ENCODE measurements at places on chromosomes 16 and 17.

- no peak for DNase-seq
Measured at GRCh38 chr17:18186627-18186982, 3.0 kb downstream of the ALKBH5 start.

DNA sequence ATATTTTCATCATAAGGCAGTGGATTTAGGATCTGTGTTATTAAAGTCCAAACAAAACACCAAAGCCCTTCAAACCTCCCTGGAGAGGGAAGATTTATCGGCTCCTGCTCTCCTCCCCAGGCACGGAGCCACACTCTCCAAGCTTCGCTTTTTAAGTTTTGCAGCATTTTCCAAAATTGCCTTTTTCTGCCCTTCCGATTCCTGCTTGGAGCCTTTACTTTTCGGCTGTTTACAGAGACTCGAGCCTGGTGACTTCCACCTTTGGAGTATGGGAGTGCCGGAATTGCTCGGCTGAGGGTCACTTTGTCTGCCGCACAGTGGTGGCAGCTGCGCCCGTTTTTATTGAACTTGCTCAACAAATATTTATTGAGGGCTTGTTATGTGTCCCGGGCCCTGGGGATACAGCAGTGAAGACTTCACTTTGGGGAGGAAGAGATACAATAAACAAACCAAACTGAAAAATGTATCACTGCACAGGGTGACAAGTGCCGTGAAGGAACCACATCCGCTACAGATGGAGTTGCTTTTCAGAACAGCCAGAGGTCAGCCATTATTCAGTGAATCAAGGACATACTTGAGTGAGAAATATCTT, 185.5 kb downstream of the NTN1 start:
- DNase-seq = no peak

DNA sequence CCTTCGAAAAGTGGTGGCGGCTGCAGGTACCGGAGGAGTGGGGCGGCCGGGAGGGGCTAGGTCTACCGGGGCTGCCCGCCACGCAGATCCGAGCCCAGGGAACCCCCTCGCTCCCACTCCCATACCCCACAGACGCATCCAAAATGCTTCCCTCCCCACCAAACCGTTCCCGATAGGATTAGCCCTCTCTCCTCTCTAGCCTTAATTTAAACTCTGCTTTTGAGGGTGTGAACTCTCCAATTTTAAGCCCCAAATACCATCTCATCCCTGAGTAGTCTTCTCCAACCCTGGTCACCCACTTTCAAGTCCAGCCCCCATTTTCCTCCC, 260 bp upstream of the CXCL16 start:
- DNase-seq = no peak

DNA sequence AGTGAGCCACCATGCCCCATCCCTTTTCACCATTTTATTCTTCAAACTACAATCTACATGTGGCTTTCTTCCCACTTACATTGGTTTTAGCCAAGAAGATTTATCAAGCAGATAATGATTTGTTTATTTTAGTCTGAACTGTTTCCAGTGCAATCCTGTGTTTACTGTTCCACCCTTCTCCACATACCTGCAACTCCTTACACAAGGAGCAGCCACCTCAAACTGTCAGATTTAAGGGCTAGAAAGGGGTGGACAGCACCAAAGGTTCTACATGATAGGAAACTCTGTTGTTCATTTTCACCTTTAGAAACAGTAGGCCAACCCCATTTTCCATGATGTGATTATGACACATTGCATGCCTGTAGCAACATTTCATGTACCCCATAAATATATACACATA, 1.9 kb downstream of the RUNDC1 start:
- no peak for DNase-seq

GRCh38 chr16:57127037-57127763, 34.8 kb downstream of the CPNE2 start:
- no peak for DNase-seq

- DNase-seq = peak; percentile 57
Measured at GRCh38 chr16:1300664-1301476, 8.6 kb upstream of the UBE2I start.

- no peak for DNase-seq
Measured at GRCh38 chr17:39683295-39683939, 4.4 kb downstream of the PGAP3 start.

GRCh38 chr17:40343219-40344119, 21.1 kb downstream of the GJD3 start:
- DNase-seq = no peak

GRCh38 chr17:364308-364707, 11.7 kb upstream of the RPH3AL start:
- DNase-seq = no peak

- no peak for DNase-seq
Measured at GRCh38 chr17:19538095-19539039, 4.7 kb downstream of the SLC47A1 start.

GRCh38 chr16:19936441-19936840, 51.8 kb upstream of the GPRC5B start:
- DNase-seq = no peak

DNA sequence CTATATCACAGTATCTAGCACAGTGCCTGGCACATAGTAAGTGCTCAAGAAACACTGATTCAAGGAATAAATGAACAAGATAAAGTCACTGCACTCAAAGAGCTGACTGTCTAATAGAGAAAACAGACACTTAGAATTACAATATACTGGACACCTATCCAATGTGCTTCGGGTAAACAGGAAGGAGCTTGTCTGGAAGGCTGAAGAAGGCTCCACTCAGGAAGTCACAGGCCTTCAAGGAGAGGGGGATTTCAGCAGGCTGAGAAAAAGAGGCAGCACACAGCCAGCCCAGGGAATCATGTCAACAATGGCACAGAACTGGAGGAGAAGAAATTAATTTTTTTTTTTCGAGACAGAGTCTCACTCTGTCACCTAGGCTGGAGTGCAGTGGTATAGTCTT, 9.7 kb upstream of the IL4R start:
- DNase-seq = no peak

DNA sequence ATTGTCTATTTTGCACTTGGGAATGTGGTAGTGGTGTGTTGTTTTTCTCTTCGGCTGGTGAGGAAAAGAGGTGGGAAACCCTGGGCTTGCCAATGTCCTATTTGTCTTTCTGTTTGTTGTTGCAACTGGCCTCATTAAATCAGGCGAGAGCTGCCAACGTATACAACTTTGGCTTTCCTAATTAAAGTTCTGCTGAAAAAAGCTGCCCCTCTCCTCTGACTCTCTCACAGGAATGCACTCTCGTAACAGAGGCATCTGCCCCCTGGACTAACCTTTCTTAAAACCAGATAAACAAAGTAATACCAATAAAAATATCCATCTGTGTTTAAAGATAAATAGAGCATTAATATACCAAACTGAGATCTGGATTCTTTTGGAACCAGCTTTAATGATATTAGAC, 7.8 kb downstream of the CDRT15 start:
- no peak for DNase-seq

- peak; percentile 59 for DNase-seq
Measured at GRCh38 chr17:46818929-46819859, 702 bp upstream of the WNT3 start.

DNA sequence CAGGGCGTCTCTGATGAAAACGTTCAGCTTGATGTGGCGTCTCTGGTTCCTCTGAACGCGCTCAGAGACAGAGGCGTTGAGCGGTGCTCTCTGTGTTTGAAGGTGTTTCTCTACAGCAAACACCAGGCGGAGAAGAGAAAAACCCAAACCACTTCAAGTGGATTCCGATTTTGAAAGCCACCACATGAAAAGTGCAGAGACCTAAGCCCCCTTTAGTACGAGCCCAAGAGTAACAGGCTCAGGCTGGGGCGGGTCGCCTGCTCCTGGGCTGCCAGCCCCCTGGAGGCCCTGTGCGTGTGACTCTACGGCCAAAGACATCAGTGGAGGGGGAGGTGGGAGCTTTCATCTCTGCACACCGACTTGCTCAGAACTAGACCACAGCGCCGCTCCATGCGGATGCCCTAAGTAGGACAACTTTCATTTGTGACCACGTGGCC, 328.4 kb downstream of the MAF start:
- no peak for DNase-seq

GRCh38 chr17:44065668-44066203, 735 bp downstream of the LSM12 start:
- DNase-seq = no peak

DNA sequence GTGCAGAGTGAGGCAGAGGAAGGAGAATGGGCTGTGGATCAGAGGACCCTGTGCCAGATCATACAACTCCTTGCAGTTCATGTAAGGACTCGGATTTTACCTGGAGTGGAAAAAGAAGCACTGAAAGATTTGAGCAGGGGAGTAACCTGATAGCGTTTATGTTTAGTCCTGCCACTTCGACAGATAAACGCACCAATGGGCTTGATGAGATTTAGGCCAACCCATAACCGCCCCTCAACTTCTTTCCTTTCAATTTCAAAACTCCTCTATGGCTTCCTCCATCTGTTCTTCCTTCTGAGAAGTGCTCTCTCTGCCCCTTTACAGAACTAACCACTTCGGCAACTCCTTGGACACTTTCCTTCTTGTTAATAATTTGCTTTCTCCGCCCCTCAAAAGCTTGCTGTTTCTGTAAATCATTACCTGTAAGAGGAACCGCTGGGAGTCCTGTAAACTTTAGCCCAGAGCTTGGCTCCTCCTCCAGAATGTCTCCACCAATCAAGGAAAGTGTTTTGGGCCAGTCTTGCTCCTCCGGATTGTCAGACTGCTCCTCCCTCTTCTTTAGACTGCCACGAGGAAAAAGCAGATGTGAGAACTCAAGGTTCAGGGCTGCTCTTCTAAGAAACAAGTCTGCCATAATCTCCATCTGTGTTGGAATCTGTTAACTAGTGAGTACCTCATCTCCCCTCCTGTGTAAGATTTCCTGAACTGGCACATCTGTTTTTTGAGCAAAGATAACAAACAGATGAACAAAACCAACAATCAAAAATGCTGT, at the start of gene ACSM3:
Gene ACSM3 (plus strand): TSS at position 554 of the 772 bp plus-strand sequence. CDS start 6,021 bp downstream, outside the sequence.
- DNase-seq = peak; percentile 5

- no peak for DNase-seq
Measured at GRCh38 chr16:83588070-83588469, 219.7 kb upstream of the HSBP1 start.

DNA sequence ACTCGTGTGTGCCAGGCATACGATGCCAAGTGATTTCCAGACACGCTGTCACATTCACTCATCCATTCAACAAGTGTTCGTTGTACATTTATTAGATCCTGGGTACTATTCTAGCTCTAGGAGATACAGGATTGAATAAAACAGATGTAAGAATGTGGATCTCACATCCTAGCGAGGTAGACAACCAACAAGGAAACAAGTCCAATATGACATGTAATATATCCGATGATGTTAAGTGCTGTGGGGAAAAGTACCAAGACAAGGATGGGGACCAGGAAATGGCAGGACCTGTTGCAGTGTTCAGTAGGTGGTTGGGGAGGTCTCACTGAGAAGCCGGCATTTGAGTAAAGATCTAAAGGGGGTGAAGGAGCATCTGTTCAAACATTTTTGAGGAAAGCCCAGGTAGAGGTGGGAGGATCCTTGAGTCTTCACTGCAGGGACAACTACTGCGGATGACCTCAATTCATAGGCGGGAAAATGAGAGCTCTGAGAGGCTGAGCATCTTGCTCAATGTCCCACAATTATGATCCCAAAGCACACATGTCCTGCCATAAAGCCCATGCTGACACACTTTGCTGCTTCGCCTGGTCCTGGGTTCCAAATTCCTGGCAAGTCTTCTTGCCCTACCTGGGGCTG, 129.4 kb downstream of the ASIC2 start:
- DNase-seq = no peak

GRCh38 chr16:58013201-58013956, 12.2 kb downstream of the USB1 start:
- no peak for DNase-seq

DNA sequence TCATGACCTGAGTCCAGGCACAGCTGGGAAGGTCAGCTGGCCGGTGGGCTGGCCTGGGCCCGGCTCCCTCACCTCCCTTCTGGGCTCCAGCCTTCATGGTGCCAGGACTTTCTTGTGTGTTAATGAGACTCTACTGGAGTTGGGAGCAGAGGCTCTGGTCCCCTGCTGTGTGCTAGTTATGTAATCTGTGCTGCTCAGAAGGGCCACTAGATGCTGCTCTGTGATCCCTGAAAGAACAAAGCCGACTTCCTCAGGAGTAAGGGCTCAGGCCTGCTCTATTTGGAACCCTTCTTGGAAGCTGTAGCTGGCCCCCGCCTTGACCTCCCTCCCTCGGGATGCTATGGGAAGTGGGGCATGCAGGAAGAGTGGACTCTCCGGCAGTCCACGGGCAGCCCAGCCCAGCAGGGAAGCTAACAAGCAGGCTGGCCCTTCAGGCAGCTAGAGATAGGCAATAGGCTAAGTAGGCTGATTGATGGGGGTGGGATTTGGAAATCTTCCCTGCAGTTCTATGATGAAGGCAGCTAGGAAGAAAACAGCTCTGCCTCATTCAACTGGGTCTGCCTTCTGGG, 3.3 kb upstream of the CDK5R1 start:
- DNase-seq = peak; percentile 62

DNA sequence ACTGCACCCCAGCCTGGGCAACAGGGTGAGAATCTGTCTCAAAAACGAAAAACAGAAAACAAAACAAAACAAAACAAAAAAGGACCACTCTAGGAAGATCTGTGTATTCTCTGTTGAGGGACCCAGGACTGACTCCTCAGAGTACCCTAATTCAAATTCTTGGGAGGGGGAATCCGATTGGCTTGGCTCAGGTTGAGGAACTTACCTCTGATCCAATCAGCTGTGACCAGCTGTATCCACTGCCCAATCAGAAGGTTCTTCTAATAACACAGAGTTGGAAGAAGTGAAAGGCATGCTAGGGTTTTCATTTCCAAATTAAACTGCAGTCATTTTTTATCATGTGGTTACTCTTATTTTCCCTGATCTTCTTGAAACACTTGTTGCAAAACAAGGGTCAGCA, 105.9 kb upstream of the CACNG3 start:
- no peak for DNase-seq

DNA sequence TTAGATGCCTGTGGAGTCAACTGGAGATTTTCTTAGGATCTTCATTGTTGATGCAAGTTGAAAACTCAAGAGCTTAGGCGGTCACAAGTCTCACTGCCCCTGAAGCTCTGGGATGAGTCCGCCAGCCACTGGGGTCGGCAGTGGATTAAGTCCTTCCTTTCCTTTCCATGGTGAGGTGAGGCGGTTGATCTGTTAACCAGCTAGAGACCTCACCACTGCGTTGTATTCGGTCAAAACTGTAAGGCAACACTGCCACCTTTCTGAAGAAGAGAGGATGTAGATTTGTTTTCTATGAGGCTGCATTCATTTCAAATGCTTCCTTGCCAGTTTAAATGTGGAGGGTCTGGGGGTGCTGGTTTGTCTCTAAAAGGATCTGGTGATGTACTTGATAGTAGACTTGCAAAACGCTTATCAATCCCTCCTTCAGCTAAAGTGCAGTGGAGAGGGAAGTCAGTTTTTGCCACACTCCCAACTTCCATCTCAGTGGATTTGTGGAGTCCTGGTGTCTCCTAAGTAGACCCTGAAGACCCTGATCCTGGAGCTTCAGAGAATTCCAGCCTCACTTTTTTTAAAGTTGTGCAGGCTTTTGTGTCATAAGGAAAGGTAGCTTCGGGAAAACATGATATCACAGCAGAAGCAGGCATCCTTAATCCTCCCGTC, 1.7 kb downstream of the MYOCD start:
- peak; percentile 51 for DNase-seq

GRCh38 chr17:79057737-79058385, 16.8 kb upstream of the ENGASE start:
- DNase-seq = no peak

All from neuronal stem cell (in vitro differentiated cells).